ENCODE measurements at places on chromosomes 2 and 18. TPM values are rescaled to one million over a fixed set of nuclear protein-coding genes. Genes with fewer than 3 reads are reported as not detected.

DNA sequence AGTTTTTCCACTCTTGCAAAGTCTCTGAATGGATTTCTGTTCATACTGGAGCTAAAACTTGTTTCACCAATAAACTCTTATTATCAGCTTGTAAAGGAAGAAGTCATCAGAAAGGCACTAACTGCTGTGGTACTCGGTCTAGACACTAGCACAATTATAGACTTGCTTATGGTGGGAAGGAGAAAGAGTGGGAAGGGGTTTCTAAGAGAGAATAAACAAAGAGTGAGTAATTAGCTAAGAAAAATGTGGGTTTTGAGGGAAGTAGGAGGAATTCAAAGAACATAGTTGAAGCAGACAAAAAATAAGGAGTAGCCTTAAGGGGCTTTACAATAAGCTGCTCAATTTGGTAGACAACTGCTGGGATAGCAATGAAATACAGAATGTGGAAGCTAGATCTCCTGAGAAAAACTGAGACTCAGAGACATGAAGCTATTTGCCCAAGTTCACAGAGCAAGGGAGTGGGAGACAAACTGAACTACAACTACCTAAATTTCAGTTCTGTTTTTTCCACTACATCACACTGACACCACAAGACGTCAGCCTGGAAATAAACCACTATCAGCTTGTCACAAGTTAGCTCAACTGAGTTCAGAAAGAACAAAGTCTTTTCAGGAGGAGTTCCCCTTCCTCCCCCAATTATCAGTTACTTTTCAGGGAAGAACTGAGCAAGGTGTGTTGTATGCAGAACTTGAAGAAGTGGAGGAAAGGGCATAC is 59.7 kb downstream of the MAP4K3 start:
- no peak for DNase-seq

GRCh38 chr2:46497766-46498165 is 18.4 kb downstream of the TMEM247 start:
- DNase-seq, result no peak

DNA sequence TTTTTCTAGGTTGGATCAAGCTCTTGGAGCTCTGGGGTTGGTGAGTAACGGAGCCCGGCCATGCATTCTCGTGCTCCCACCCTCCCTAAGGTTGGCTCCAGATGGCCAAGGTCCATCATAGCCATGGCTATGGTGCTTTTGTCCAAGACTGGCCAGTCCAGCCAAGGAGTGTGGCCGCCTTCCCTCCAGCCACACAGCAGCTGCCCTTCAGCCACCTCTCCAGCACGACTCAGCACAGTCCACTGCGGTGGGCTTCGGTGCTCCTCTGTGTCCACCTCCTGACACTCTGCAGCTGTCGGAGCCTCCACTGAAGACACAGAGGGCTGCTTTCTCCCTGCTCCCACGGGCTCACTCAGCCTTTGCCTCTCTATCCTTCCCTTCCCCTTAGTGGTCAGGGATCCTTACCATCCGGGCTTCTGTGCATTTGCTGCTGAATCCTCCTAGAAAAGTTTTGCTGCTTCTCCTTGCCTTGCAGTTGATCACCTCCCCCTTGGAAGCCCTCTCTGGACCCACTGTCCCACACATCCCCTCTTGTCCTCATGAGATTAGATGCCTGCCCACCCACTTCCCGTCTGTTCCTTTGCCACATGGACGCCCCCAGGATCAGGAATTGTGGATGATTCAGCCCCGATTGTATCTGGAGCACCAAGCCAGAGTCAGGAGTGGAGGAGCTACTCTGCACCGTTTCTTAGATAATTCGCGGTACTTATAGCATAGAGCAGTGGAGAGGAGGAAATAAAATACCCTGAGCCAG is 177.1 kb upstream of the COPS8 start:
- no peak for DNase-seq

DNA sequence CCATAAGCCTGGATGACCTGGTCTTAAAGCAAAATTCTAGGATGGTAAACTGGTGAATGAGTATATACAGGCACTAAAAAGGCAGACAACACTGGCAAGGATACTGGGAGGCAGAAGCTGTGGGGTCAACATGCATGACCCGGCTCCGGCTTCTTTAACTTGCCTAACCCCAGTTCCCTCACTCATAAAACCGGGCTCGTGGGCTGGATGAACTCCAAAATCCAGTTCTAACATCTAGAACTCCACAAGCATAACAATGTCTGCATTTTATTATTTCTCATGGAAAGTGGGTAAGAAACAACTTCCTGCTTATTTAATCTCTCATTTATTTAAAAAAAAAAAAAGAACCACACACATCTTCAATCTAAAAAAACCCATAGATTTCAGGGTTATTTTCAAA is 57.3 kb downstream of the FARSB start:
- no peak for DNase-seq

DNA sequence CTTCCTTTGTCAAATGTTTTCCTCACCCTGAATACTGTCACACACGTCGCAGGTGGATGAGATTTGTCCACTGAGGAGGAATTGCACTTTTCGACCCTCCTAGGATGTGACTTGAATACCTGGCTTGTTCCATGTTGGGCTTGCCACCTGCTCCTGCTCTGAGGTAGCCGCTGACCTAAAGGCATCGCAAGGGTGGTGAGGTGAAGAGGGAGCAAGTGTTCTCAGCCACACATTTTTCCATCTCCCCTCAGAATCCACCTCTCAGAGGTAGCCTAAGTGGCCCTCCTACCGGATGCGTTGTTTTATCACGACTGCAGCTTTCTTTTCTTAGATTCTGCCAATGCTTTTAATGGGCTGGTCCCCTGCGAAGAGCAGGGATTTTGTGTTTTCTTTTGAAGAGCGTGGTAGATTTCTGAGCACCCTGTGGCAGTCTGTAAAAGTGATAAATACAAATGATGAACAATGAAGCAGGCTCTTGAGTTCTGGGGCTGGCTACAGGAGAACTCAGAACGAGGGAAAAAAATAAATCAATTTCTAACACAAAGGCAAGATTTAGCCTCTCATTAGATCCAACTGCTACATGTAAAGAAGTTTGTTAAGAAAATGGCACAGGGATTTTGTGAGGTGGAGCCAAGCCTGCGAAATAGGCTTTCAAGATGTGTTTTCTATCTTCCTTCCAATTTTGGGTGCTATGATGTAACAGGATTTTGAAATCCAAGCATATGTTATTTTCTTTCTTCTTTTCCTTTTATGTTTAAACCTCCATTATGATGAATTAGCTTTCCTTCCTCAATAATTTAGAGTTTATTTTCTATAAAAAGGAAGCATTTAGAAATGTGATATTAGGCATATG is 386.7 kb downstream of the TGIF1 start:
- no peak for DNase-seq

DNA sequence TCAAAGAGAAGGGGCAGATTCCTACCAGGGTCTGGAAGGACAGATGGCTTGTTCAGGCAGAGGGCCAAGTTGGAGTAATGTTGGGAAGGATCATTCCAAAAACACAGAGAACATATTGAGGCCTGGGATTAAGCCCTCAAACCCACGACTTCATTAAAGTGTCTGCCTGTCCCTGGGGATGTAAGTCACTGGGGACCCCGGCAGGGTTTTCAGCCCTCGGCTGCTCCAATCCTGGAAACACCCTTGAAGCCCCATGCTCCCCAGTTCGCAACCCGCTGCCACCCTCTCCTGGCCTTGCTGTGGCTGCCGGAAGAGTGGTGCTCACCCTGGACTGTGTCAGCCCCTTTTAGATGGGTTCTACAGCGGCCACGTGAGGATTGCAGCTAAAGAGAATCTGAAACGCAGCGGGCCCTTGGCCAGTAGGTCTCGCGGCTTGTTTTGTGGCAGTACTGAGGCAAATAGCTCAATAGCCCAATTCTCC is 79.9 kb downstream of the EPAS1 start:
- no peak for DNase-seq

MRPS5 gene
- total RNA-seq, result 57.0 TPM

- DNase-seq, result no peak
These were observed 205.5 kb upstream of the SP5 start for GRCh38 chr2:170509452-170510193.

GRCh38 chr2:13676269-13676668 is 956.2 kb upstream of the LRATD1 start:
- DNase-seq, result no peak

DNA sequence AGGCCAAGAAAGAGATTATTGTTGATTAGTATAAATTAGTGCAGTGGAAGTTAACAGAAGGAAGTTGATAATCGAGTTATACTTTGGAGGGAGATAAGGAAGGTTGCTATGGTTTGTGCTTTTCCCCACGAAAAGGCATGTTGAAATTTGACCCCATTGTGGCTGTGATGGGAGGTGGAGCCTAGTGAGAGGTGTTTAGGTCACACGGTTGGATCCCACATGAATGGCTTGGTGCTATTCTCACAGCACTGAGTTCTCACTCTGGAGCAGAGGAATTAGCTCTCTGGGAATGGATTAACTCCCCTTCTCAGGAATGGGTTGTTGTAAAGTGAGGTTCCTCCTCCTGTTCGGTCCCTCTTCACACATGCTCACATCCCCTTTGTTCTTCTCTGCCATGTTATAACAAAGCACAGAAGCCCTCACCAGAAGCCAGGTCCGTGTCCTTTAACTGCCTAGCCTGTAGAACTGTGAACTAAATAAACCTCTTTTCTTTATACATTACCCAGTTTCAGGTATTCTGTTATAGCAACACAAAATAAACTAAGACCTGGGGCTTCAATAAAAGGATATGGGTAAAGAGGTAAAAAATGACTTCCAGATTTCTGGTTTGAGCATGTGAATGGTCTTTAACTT is 21.9 kb downstream of the PIGN start:
- no peak for DNase-seq

KLHL41 gene
- total RNA-seq, result 0.23 TPM

RUFY4 gene
- 1.0 TPM for total RNA-seq

MC2R gene
- total RNA-seq, result not detected

GRCh38 chr2:218179782-218180181 is 13.0 kb upstream of the CXCR1 start:
- DNase-seq, result no peak

IL36A gene
- 0.60 TPM for total RNA-seq

DNA sequence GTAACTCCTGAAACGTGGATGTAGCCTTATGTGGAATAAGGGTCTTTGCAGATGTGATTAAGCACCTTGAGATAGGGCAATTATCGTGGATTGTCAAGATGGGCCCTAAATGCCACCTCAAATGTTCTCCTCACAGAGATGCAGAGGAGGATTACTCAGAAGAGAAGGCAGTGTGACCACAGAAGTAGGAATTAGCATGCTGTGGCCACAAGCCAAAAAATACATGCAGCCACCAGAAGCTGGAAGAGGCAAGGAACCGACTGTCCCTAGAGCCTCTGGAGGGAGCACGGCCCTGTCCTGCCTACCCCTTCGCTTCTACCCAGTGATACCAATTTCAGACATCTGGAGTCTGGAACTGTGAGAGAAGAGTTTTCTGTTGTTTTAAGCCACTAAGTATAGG is 47.3 kb upstream of the MGAT5 start:
- DNase-seq, result no peak

GRCh38 chr2:61670591-61671501 is 132.7 kb upstream of the XPO1 start:
- DNase-seq, result no peak

MEP1B gene
- total RNA-seq, result not detected

TXNDC2 gene
- not detected for total RNA-seq

DNA sequence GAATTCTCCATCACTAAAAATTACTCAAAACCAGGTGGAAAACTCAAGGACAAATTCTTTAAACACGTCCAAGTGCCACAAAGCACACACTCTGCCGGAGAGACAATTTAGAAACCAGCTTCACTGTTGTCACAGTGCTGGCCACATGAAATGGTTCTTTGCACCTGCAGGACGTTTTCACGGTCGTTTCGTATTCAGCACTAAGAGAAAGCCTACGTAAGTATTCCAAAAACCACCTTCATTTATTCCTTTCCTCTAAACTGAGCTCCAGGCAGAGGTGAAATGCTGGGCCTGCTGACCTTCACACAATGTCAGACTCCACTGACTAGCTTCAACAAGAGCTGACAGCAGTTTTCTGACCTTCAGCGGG is 680 bp downstream of the ATP5F1A start:
- peak; percentile 33 for DNase-seq

- DNase-seq, result no peak
These were observed 154.1 kb downstream of the SMAD7 start for GRCh38 chr18:48796491-48797205.

BCS1L gene
- total RNA-seq, result 31.4 TPM

- DNase-seq, result no peak
These were observed 21.5 kb upstream of the EPC2 start for GRCh38 chr2:148623086-148623485.

DNA sequence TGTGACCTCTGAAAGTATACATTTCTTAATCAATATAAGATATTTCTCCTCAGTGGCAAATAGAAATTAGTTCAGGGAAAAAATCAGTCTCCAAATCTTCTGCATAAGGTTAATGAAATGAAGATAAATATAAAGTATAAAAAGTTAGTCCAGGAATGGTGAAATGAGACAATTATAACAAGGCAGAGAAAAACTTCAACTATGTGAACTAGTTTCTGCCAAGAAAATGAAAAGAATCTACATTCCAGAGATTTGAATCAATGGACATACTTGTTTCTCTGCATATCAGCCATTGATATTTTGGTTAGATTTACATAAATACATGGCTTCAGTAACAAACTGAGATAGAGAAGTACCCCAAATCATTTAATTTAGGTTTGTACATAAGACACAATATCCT is 249.0 kb downstream of the EXOC6B start:
- DNase-seq, result no peak

DNA sequence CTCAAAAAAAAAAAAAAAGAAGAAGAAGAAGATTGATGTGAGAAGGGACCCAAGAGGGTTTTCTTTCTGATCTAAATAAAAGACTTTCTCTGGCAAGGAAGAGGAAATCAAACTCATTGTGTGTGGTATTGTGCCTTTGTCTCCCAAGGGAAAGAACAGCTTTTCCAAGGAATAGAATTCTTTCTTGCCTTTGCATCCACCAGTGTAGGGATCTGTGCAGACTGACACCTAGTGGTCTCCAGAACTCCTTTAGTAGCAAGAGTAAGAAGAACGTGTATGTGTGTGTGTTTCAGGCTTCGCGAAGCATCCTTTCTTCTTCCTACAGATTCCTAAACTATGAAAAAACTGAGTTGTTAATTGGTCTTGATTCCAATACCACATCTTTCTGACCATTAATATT is 33.5 kb upstream of the CRIM1 start:
- DNase-seq, result no peak

DNA sequence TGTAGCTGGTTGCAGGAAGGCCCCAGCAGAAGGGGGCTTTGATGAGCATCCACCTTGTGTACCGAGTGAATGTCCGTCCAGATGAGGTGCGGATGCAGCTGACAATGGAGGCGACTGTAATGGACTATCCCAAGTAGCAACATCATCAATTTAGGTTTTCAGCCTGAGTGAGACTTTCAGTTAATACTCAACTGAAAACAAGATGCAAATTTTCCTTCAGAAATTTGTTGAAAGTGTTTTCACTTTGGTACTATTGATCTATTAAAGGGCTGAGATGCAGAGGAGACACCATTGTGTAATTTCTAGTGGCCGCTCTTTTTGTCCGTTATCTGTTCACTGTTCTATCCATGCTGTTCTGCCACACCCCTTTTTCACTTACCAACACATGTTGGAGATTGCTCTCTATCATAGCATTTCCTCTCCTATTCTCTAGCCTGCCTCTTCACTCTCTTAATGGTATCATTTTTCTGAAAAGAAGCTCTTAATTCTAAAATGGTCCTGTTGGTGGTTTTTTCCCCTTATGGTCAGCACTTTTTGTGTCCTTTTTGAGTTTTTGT is 12.0 kb upstream of the CASP8 start:
- no peak for DNase-seq

- no peak for DNase-seq
These were observed 70.0 kb downstream of the ACSL3 start for GRCh38 chr2:222930862-222931261.
